Spleen (tissue), 13 donors: ENCODE measurements at places on chromosomes 11 and 22.

DNA sequence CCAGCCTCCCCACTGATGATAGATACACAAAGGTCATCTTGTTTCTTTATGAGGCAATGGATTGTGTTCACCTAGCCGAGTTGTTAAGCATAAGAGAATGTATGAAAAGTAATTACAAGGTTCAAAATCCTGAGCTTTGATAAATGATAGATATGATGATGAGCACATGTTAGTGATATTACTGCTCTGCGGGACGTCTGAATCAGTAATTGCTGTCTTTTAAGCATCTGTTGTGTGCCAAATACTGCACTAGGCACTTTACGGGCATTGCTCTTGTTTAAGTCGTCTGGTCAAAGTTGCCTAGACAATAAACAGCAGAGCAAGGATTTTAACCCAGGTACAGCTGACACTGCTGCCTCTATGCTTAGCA lies 559 bp upstream of the RNF141 start:
- no peak for DNase-seq

DNA sequence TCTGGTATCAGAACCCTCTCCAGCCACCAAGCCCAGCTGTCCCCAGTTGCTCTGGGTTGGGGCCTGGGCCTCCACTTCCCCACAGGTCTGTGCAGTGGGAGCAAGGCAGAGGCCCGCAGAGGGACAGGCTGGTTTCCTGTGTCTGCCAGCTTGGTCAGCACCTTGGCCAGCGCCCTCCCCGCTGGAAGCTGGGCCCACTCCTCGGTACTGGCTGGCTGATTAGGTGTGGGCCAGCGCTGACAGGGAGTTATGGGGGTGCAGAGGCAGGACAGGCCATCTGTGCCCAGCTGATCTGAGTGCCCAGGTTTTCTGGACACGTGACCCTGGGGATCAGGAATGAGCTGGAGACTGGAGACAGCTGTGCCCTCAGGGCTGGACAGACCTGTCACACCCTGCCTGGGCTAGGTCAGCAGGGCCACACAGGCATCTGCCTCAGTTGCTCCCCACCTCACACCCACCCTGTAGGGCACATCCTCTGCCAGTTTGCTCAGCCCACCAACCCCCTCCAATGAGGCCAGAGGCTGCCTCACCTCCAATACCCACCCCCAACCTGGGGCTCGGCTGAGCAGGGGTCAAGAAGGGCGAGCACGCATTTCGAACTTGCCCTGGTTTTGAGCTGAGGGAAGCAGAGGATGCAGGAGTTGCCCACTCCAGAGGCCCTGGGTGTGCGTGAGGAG lies 175.3 kb downstream of the IGLL1 start:
- DNase-seq: peak; percentile 60

DNA sequence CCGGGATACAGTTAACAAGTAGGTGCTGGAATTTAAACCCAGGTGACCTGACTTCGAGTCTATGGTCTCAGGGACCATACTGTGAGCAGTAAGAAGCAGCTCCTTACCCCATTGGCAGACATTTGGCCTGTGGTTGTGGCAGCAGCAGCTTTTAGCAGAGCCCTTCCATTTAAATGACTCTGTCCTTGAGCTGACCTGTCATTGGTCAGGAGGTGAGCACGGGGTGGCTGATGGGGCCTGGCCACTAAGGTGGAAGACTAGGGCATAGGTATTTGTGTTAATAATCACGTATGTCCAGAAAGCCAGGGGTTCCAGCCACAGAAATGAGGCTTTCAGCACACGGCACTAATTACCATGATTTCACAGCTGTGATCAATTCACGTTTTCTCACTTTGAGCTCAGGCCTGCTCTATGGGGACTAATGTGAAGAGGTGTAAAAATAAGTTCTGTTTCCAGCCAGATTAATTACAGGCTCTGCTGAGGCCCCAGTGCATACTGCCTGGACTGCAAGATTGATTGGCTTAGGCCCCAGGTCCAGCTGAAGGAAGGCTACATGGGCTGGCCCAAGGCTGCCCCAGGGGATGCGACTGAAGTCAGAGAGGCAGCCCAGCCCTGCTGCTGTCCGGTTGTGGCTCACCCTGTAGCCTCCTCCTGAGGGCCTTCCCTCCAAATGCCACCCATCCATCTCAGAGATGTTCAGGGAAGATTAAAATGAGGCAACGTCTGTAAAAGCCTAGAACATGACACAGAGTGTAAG lies 76.0 kb downstream of the FDX1 start:
- no peak for DNase-seq

- no peak for DNase-seq
These were observed 73.7 kb downstream of the MTMR3 start for GRCh38 chr22:29956680-29957079.

GRCh38 chr11:99244613-99245012 lies 223.9 kb downstream of the CNTN5 start:
- DNase-seq: no peak

- no peak for DNase-seq
These were observed 227.6 kb downstream of the MN1 start for GRCh38 chr22:27574002-27574366.
